ENCODE measurements at places on chromosomes 5 and 9.

DNA sequence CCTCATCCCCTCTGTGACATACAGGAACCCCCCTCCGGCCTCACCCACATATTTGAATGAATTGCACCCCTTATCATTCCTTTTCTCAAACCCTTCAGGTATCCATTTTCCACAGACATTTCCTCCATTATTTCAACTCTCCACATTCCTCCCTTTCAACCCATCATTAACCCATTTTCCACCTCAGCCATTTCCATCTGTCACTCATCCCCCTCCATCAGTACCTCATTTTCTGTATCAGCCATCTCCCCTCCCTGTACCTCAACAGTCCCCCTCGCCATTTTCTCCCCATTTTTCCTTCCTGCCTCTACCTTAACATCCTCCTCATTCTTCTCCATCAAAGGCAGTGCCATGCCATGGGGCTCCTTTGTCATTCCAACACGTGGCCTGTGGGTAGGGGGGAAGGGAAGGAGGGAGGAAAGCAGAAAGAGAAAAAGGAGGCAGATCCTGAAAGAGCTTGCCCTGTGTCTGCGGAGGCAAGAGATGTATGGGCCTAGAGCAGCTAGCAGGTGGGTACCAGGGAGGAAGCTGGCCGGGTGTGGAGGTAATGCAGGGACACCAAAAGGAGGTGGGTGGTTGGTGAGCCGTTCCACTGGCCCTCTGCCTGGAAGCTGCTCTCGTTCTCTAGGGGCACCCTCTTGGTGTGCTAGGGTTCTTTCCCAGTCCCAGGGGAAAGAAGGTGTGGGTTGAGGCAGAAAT lies 1.5 kb downstream of the DNAJB5 start:
- DNase-seq: no peak

DNA sequence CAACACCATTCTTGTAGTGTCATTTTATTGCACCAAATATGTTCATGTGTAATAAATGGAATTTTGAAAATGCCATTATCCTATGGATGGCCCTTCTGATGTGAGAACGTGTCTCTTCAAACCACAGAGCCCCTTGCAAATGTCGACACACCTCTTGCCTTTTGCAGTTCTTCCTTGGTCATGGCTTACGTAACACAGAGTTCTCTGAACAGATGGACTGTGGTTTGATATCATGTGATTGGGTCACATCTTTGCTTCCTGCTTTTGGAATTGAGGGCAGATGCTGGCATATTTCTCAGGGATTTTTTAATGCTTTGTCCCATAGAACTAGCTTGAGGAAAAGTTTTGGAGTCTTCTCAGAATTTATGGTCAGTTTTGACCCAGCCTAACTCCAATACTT lies 4.6 kb downstream of the TGFBR1 start:
- no peak for DNase-seq

DNA sequence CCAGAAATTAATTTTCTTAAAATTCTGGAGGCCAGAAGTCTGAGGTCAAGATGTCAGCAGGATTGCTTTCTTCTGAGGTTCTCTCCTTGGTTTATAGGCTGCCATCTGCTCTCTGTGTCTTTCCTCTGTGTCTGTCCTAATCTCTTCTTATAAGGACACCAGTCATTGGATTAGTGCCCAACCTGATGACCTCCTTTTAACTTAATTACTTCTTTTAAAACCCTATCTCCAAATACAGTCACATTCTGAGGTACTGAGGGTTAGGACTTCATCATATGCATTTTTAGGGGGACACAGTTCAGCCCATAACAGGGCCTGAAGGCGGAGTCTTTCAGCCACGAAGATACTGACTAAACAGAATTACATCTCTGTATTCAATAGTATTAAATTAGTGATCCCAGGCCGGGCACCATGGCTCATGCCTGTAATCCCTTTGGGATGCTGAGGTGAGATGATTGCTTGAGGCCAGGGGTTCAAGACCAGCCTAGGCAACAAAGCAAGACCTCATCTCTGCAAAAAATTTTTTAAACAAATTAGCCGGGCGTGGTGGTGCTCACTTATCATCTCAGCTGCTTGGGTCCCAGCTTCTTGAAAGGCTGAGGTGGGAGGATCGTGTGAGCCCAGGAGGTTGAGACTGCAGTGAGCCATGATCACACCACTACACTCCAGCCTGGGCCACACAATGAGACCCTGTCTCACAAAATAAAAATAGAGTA lies 5.9 kb upstream of the RPS6 start:
- DNase-seq: no peak

GRCh38 chr5:160479926-160480325 lies 58.3 kb downstream of the PTTG1 start:
- DNase-seq: no peak

DNA sequence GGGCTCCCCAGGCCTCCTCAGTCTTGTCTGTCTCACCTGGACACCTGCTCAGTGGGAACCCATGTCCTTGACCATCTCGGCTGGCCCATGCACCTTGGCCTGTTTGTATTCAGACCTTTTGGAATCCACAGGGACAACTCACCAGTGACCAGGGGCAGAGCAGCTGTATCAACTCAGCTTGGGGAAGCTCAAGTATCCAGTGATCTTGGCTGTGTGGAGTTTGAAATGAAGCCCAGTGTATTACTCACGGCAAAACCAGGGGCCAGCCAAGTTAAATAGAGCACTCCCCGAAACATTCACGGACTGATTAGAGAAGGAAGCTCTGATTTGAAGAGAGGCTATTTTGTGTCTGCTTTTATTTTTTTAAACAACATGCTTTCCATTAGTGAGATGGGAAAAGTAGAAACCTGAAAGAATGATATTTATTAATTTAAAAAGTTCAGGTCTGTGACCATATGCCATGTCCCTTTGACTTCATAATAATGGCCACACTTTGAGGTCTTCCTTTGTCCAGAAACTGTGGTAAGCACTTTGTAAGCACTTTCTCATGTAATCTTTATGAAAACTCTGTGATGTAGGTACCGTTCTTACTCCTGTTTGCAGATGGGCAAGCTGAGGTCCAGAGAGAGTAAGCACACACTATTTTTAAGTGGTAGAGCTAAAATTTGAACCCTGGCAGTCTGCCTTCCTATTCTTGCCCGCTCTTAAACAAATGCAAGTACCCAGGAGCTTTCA lies 656.5 kb downstream of the BNC2 start:
- no peak for DNase-seq

All from hypothalamus (tissue), 51 donors.